Activated CD4-positive, alpha-beta T cell treated with anti-CD3 and anti-CD28 coated beads for 36 hours (primary cell): ENCODE measurements at places on chromosomes 1 and 21. TPM values are rescaled to one million over a fixed set of nuclear protein-coding genes. Genes with fewer than 3 reads are reported as not detected.
A peak's percentile ranks its signal among the peaks of the same experiment; 100 is the strongest.

DNA sequence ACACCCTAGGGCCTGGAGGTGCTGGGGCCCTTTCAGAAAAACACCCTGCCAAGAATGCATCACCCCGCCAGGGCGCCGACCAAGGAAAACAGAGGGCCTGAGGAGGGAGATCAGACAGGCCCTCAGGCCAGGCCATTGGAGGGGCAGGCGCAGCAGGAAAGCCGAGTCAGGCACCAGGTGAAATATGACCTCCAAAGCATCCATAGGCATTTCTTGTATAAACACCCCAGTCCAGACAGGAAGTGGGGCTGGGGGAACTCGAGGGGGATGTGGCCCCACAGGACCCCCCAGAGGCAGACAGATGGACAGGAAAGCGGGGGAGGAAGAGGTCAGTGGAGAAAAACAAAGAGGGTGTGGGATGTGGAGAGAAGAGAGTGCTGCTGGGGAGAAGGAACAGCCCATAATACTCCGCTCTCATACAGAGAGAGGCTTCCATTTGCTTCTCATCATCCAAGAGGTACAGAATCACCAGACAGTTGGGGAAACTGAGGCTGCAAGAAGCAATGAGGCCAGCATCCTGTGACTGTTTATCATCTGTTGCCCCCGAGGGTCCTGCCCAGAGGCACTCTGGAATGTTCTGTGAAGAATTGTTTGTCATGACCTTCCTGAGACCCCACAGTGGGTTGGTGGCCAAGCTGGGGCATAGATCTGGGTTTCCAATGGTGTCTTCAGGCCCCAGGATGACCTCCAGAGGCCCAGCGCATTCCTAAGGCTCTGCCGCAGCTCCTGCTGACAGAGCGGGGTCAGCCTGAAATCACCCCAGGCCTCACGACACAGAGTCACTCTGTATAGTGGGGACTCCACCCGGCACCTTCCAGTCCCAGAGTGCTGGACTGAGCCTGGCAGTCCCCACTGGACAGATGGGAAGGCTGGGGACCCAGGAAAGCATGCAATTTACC, 18.0 kb downstream of the TRIM62 start:
- no peak for DNase-seq

GRCh38 chr1:92784021-92784638, 778 bp downstream of the EVI5 start:
- peak; percentile 57 for DNase-seq

The E2F2 gene
- 25.0 TPM for total RNA-seq

- DNase-seq: no peak
Observed at GRCh38 chr21:44052071-44052829, 40.1 kb downstream of the TRAPPC10 start.

DNA sequence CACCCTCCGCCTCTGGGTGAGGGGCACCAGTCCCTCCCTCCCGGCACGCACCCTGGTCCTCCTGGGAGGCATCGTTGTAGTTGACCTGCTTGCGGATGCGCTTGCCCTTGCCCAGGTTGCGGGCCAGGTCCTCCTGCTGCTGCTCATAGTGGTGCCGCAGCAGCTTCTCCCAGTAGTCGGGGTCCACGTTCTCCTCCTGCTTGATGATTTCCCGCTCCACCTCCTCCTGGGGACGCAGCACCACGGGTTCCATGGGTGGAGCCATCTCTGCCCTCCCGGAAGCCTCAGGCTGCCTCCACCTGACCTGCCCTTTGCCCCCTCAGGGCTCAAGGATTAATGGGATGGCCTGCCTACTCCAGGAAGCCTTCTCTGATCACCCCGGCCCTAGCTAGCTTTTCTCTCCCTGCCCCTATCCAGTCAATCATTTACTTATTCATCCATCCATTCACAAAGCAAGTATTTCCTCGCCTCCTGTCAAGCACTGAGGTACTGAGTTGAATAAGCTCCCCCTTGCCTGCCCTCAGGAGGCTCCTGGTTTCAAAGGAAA, 53.5 kb downstream of the CHD5 start:
- DNase-seq: no peak

- peak; percentile 18 for DNase-seq
Observed at GRCh38 chr1:228358039-228358763, 48.4 kb downstream of the TRIM11 start.

DNA sequence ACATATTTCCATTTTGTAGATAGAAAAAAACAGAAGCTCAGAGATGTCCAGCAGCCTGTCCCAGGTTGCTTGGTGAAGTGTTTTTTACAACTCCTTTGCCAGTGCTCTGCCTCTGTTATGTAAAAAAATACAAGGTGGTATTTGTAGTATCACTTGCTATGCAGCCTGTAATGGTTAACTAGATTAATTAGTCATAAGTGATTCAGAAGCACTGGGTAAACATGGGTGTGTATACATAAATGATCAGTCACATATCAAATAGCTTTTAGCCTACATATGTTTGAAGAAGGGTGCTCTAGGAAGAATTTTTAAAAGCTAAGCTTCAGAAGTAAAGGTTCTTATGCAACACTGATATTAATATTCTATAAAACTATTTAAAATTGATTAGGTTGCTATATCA, 70.0 kb upstream of the MAGI3 start:
- no peak for DNase-seq

The LIPI gene
- total RNA-seq: not detected

- DNase-seq: no peak
Observed at GRCh38 chr1:218315638-218316037, 29.5 kb upstream of the TGFB2 start.

The OR2L13 gene
- not detected for total RNA-seq

GRCh38 chr1:30399026-30399425, 324.4 kb downstream of the MATN1 start:
- DNase-seq: no peak

- no peak for DNase-seq
Observed at GRCh38 chr1:117925981-117926380, 3.4 kb downstream of the GDAP2 start.

DNA sequence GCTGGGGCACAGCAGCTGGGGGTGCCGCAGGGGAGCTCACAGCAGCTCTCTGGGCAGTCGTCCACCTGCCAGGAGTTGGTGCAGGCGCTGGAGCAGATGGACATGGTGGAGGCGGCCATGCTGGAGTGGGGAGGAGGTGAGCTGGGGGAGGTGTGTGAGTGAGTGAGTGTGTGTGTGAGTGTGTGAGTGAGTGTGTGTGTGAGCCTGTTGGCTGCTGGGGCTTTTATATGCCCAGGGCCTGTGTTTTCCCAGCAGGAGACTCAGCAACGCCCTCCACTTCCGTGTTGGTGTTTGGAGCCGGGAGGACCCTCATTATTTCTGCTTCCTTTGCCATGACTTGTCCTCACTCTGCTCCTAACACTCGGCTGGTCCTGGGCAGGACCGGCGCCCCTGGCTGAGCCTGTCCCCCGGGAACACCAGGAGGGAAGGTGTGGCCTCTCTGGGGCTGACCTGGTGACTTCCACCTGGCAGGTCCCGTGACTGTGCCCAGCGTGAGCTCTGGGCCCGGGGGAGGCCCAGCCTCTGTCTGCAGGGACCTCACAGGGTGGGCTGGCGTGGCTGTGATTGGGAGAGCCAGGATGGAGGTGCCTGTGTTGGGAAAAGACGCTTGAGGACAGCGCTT, at the start of gene KRTAP10-2:
KRTAP10-2 (minus strand) TSS at position 166 of the 622 bp plus-strand sequence; CDS start at position 119, 47 bp downstream.
- DNase-seq: no peak
